ENCODE measurements at places on chromosomes 16 and 17.
A peak's percentile ranks its signal among the peaks of the same experiment; 100 is the strongest.

GRCh38 chr16:67723151-67723910 is 4.2 kb upstream of the GFOD2 start:
- DNase-seq: no peak

- no peak for DNase-seq
Observed at GRCh38 chr16:9095656-9096397, 4.4 kb downstream of the HAPSTR1 start.

GRCh38 chr16:73304008-73304774 is 256.3 kb upstream of the ZFHX3 start:
- DNase-seq: no peak

- peak; percentile 50 for DNase-seq
Observed at GRCh38 chr16:66524601-66525164, 25.2 kb downstream of the TK2 start.

DNA sequence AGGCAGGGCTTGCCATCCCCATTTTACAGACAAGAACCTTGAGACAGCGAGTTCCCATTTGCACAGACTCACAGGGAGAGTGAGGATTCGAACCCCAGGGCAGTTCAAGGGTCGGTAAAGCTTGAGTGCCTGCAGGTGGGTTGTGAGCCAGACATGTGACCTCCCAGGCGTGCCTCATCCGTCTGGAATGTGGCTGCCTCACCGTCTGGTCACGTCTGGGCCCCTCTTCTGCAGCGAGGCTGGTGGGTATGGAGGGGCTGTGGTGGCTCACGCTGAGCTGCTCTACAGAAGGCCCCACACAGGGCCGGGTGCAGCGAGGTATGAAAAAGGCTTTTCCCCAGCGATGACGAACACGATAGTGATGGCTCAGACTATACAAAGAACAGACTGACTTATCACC is 35.8 kb upstream of the LHX1 start:
- no peak for DNase-seq

DNA sequence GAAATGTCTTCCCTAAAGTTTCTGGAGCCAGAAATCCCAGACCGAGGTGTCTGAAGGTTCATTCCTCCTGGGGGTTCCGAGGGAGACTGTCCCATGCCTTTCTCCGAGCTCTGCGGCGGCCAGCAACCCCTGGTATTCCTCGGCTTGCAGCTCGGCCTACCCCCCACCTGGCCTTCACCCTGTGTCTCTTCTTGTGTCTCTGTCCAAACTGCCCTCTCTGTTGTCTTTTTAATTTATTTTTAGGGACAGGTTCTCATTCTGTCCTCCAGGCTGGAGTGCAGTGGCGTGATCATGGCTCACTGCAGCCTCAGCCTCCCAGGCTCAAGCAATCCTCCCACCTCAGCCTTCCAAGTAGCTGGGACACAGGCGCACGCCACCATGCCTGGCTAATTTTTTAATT is 211.7 kb downstream of the SEC14L1 start:
- peak; percentile 7 for DNase-seq

DNA sequence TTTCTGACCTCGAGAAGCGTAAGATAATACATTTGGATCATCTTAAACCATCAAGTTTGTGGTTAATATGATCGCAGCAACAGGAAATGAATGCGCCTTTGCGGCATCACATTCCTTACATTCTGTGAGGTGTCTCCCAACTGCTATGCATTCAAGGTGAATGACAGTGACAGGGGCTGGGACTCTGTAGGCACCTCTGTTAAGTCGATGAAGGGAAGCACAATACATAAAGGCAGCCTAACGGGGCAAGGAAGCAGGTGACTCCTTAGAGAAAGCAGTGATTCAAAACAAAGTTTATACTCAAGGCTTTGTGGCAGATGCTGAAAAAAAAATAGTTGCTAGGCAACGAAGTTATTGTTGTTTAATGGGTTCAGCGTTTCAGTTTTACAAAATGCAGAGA is 21.6 kb upstream of the EVPL start:
- DNase-seq: no peak

- DNase-seq: no peak
Observed at GRCh38 chr16:80932708-80933095, 74.0 kb downstream of the CMC2 start.

GRCh38 chr17:65544672-65545071 is 16.8 kb downstream of the AXIN2 start:
- no peak for DNase-seq

DNA sequence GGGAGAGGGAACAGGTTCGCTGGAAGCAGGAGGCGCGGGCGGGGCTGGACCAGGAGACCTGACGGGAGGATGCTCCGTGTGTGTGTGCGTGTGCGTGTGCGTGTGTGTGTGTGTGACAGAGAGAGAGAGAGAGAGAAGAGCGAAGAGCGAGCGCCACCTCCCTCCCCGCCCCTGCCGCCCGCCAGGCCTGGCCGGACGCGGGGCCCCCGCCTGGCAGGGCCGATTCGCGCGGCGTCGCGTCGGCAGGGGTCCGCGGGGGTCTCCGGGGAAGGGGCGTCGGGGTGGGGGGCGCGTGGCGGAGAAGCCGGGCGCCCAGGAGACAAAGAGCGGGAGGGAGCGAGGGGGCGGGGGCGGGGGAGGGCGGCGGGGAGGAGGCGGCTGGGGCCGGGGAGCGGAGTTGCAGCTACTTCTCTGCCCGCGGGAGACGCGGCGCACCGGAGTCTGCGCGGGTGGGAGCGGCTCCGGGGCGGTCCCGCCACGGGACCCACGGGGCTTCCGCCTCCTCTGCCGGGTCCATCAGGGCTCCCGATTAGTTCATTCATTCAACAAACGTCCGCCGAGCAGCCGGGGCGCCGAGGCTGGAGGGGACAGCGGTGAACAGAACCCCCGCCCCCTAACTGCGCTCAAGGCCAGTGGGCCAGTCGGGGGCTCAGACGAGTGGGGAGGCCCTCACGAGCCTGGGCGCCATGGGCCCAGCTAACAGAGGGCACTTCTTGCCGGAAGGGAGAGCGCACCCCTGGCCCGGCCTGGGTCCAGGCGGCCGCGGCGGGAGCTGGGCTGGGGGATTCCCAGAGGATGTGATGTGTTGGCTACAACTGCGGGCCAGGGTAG is at the start of gene SAMD14:
SAMD14 (minus strand) TSS at position 433 of the 831 bp plus-strand sequence. CDS start 5,201 bp downstream, outside the sequence.
- peak; percentile 50 for DNase-seq

DNA sequence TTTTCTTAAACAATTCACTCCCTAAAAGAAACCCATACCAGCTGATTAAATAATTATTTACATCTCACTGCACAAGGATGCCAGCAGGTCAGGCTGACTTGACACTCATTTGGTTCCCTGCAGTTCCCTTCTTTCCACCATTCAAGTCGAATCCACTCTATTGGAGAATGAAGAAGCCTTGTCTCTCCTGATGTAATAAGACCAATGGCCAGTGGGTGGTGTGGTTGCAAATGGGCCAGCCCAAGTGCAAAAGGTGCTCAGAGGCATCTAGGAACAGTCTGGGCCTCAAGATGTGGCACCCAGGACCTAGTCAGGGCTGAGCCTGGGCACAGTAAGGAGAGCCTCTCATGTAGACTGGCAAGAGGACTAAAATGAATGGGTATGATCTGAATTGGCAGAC is 9.3 kb downstream of the C16orf78 start:
- DNase-seq: no peak

DNA sequence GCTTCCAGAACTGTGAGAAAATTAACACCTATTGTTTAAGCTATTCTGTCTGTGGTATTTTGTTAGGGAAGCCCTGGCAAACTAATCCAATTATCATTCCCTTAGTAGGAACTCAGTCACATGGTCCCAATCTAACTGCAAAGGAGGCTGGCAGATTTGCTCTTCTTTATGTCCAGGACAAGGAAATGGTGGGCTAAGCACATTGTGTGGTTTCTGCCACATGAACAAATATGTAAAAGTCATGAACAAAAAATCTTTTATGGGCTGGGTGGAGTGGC is 278.6 kb upstream of the RPL38 start:
- DNase-seq: no peak

DNA sequence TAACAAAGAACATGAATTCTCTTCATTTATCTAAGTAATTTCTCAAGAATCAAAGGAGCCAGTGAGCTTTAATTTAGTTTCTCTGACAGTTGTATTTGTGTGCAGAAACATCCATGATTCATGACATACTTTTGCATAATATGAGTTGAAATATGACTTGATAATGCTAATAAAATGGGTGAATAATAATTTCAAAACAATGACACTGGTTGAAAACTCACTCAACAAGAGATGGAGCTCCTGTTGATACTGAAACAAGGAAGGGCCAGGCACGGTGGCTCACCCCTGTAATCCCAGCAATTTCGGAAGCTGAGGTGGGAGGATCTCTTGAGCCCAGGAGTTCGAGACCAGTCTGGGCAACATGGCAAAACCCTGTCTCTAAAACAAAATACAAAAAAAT is 147.0 kb downstream of the MAP2K6 start:
- no peak for DNase-seq

- DNase-seq: peak; percentile 41
Observed at GRCh38 chr16:30095166-30096078, 591 bp downstream of the YPEL3 start.

- peak; percentile 50 for DNase-seq
Observed at GRCh38 chr17:44122816-44123355, 555 bp downstream of the HDAC5 start.

GRCh38 chr17:73955616-73956015 is 247.9 kb upstream of the RPL38 start:
- DNase-seq: no peak

GRCh38 chr17:48541036-48541576 is 3.8 kb downstream of the HOXB2 start:
- peak; percentile 45 for DNase-seq

GRCh38 chr16:85848986-85849385 is 49.5 kb downstream of the COX4I1 start:
- DNase-seq: no peak

DNA sequence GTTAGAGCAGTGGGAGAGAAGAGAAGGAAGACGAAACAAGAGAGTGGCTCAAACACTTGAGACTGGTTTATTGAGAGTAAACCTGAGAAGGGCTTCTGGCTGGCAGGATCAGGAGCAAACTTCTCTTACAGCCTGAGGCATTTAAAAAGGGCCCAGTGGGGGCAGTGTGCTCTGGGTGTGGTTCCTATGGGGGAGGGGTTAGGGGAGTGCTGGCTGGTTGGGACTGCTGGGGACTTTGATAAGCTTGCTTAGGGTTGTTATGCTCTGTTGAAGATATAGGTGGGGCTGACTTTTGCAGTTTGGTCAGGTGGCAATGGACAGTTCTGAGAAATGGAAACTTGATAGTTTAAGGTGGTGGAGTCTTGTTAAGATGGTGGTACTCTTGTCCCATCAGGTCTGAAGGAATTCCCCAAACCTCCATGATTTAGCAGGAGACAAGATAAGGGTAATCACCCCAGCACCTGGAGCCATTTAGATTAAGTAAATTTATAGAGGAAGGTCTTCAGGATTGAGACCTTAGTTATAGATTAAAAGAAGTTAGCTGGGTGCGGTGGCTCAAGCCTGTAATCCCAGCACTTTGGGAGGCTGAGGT is 79.3 kb downstream of the EMP2 start:
- DNase-seq: no peak

DNA sequence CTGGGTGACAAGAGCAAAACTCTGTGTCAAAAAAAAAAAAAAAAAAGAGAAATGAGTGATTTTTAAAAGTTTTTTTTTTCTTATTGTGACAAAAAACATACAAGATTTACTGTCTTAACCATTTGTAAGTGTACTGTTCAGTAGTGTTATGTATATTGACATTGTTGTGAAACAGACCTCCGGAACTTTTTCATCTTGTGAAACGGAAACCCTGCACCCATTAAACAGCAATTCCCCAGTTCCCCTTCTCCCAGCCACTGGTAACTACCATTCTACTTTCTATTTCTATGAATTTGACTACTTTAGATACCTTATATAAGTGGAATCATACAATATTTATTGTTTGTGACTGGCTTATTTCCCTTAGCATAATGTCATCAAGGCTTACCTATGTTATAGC is 18.7 kb downstream of the DUS2 start:
- no peak for DNase-seq

DNA sequence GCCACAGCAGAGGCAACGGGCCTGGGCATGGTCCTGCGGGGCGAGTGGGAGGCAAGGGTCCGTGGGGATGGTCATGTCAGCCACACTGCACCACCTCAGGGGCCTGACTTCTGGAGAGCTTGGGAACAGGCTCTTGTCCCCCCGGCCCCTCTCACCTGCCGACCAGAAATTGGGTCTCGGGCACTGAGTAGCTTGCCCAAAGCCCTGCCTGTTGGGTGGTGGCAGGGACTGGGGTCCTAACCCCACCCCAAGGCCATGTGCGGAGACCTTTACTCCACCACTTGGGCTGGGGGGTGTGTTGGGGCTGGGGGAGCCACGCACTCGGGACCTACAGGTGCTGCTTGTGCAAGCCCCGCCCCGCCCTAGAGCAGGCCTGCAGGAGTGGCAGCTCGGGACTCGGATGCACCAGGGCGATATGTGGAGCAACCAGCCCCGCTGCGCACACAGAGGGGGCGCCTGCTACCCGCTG is 24.2 kb upstream of the CHMP6 start:
- no peak for DNase-seq

GRCh38 chr17:28141313-28141712 is 98.8 kb downstream of the NLK start:
- DNase-seq: no peak

DNA sequence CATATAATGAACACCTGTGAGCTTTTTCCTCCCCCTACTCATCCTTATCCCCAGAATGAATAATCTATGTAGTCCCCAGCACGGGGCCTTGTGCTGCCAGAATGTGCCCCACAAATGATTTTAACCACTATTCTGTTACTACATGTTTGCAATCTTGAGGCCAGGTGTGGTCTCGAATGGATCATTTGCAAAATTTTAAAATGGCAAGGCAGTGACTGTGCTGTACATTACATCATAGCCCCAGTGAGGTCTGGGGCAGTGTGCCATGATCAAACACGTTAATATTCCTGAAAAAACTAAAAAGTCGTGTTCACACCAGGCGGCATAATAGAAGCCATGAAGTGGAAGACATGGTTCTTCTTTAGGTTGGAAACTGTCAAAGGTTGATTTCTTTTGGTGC is 479.9 kb upstream of the EEF2KMT start:
- no peak for DNase-seq

- DNase-seq: no peak
Observed at GRCh38 chr17:32747856-32748255, 129.1 kb downstream of the MYO1D start.

- DNase-seq: no peak
Observed at GRCh38 chr16:72666267-72666666, 381.7 kb downstream of the ZFHX3 start.

DNA sequence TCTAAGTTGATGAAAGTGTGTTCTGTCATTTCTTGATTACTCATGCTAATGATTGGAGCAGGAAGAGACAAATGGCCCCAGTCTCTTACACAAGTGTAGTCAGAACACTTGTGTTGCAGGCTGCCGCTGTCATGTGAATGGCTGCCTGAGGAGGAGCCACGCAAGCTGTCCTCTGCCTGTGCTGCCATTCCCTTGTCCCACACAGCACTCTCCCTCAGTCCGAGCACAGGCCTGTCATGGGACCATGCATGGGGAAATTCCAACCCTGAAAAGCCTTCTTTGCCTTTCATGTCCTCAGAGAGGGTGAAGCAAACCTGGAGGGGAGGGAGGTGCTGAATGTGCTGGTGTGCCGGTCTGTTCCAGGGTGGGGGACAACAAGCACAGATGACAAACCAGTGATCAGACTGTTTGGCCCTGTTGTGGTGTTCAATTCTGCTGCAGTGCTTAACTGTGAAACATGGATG is 109.4 kb downstream of the MRTFB start:
- DNase-seq: no peak
